ENCODE measurements at places on chromosomes 3 and 15. TPM values are rescaled to one million over a fixed set of nuclear protein-coding genes. Genes with fewer than 3 reads are reported as not detected.

KLHL24 gene
- 21.0 TPM for total RNA-seq

DNA sequence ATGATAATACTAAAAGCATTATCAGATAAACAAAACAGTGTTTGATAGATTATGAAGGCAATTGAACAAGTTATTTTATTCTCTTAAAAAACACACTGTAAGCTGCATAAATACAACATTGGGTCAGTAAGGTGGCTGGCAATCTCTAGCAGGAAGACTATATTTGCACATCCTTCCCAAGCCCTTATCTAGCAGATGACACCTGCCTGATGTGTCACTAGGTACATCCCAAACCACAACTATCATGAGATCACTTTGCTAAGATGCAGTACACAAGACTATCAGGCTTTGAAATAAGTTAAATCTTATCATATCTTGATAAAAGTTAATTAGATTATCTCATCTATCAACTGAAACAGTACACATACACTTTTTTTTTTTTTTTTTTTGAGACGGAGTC lies 417.4 kb downstream of the MECOM start:
- H3K36me3 ChIP-seq, result no peaks in the 10 kb centered on the region
- peaks cover 16% of the 10 kb centered on the region for H3K27me3 ChIP-seq
- H3K4me3 ChIP-seq, result no peak overlapping the region

GRCh38 chr3:160141485-160142185 lies 83.6 kb upstream of the C3orf80 start:
- no peaks in the 10 kb centered on the region for H3K27me3 ChIP-seq
- no peak overlapping the region for H3K27ac ChIP-seq
- H3K36me3 ChIP-seq, result no peaks in the 10 kb centered on the region
- H3K4me3 ChIP-seq, result no peak overlapping the region

DNA sequence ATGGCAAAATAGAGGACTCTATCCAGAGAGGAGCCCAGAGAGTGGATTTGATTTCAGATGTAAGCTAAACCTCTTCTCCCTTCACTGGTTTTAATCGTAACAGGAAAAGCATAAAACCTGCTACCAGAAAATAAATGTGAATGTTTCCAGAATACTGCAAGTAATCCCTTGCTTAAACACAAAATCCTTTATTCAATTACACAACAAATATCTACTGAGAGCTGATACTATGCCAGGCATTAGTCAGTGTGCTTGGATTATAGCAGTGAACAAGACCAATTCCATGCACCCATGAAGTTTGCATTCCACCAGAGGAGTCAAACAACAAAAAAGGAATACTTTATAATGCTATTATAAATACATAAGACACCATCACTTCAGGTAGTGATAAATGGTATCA lies 15.1 kb downstream of the AVEN start:
- DNase-seq, result no peak
- H3K4me3 ChIP-seq, result no peak overlapping the region
- H3K4me1 ChIP-seq, result no peaks in the 10 kb centered on the region
- no peaks in the 10 kb centered on the region for H3K27me3 ChIP-seq

WDR93 gene
- total RNA-seq, result 0.42 TPM

HTR3E gene
- total RNA-seq, result not detected
